ENCODE measurements at places on chromosomes 7 and 10.

DNA sequence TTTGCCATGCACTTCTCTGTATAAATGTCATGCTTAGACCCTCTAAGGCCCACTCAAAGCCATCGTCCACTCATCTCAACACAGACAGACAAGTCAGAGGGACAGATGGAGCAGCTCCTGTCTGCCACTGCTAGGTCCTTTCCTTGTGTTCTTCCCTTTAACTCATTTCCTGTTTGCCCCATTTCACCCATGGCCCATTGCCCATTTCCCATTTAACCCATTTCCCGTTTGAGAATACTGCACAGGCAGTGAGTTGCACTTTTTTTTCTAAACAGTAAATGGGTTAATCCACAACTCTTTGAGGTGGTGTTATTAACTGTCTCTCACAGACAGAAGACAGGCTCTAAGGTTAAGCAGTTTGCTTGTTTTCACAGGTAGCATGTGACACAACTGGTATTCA lies 179.3 kb downstream of the NPSR1 start:
- peak; percentile 87 for DNase-seq

- DNase-seq = no peak
Observed at GRCh38 chr7:156430109-156430508, 210.5 kb upstream of the RNF32 start.

DNA sequence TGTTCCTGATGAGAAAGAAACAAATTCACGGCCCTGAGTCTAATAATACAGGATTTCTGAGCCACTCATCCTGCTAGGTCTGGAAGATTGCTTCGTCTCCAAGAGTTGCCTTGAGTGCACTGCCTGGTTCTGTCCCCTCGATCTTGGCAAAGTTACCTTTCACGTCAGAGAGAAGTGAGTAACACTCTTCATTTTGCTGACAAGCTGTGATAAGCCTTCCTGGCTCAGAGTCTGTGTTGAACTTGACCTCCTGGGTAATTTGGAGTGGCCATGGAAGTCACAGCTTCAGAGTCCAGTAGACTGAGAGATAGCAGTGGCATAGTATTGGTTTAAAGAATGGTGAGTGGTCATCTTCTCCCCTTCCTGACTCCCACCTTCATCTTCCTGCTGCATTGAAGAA lies 64.7 kb upstream of the LRGUK start:
- DNase-seq = no peak

DNA sequence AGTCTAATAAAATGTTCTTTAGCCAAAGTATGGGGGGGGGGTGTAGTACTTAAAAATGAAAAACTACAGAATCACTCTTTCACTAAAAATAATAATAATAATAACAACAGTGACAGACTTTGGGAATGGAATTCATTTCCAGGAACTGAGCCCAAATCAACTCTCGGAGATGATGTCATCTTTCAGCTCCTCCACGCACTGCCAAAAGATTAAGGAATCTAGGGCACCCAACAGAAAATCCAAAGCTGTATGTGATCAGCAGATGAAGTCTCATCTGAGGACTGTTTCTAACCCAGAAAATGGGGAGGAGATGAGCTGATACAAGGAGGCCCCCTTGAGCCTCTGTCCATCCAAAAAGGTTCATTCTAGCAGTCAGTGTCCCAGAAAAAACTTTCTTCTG lies 54.5 kb downstream of the GRB10 start:
- no peak for DNase-seq

DNA sequence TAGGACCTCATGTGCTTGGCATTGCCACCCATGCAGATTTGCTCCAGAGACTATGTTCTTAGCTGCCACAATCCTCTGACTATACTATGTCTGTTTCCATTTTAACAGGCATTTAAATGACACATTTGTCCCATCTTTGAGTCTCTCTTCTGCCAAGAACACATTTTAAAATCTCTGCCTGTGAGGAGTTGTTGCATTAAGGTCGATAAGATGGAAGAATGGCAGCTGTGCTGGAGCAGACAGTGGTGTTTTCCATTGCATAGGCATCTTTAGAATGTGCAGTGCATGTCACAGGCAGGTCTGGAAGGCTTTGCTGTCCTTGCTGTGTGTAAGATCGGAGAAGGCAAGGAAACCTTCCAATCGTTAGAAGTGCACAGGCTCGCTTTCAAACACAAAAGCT lies 70.9 kb upstream of the CELF2 start:
- no peak for DNase-seq

DNA sequence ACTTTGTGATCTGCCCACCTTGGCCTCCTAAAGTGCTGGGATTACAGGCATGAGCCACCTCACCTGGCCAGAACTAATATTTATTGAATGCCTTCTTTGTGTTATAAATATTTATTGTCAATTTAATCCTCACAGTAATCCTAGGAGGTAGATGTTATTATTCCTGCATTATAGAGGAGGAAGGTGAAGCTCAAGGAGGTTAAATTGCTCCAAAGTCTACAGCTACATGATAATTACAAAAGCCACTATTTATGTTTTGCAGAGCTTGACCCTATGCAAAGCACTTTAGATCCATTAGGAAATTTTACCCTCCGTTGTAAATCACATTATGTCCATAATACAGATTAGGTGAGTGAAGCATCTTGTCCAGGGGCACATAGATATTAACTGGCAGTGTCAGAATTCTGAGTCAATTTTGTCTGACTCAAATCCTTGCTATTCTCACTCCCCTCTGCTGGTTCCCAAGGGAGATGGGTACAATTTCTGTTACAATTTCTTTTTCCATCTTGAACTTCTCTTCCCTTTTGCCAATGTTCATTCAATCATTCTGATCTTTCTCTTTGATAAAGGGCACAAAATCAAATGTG lies 25.7 kb upstream of the CDK14 start:
- peak; percentile 26 for DNase-seq

DNA sequence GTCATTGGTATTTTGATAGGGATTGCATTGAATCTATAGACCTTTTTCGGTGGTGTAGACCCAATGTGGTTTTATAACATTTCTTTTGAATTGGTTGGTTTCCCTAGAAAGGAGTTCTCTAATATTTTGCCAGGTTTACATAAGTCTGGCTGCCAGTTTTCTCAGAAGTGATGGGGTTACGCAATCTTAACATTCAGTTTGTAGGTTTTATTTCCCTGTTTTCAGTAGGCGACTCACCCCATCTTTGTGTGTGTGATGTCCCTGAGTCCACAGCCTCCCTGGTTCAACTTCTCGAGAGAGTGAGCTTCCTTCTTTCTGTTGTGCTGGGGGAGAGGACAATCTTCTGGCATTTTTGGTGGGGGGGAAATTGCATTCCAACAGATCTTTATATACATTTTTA lies 9.6 kb upstream of the KIF5B start:
- no peak for DNase-seq

GRCh38 chr10:74394416-74394969 lies 243.5 kb downstream of the ADK start:
- no peak for DNase-seq

DNA sequence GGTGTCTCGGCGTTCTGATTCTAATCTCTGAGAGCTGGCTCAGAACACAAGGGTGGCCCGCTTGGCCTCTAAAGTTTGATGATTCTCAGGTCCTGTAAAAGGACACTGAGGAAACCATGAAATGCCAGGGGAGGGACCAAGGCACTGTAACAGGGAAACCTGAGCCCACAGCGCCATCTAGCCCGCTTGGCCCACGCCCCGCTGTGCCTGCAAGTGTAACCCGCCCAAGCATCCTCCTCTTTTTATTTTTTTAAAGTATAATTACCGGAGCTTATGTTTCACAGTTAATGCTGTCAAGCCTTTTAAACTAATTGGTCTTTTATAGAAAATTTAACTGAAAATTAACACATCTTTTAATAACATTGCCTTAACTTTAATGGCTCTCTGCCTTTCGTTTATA lies 734.7 kb downstream of the KCNMA1 start:
- peak; percentile 25 for DNase-seq

DNA sequence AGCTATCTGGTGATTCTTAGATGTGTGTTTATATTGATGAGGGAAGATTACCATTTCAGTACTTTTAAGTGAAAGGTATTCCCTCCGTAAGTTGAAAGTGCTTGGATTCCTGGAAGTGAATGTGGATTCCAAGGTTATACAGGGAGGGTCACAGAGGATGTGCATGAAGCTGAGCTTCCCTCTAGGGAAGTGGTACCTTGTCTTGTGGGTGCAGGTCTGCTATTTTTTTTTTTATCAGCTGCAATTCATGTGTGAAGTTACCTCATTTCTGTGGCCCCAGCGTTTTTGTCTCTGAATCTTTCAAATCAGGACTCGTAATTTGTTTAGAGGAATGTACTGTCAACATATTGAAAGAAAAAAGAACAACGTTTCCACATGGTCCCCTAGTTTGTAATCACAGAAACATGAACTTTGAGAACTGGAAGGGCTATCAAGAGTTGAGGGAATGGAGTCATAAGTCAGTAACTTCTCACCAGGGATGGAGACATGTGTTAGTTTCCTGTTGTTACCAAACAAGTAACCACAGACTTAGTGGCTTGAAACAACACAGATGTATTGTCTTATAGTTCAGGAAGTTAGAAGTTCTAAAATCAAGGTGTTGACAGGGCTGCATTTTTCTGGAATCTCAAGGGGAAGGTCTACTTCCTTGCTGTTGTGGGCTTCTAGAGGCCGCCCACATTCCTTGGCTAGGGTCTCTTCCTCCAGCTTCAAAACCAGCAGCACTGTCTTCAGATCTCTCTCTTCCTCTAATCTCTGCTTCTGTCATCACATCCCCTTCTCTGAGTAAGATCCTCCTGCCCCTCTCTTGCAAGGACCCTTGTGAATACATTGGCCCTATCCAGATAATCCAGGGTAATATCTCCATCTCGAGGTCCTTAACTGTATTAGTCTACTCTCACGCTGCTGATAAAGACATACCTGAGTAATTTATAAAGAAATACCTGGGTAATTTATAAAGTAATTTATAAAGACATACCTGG lies 64.4 kb downstream of the RAB18 start:
- DNase-seq = no peak

DNA sequence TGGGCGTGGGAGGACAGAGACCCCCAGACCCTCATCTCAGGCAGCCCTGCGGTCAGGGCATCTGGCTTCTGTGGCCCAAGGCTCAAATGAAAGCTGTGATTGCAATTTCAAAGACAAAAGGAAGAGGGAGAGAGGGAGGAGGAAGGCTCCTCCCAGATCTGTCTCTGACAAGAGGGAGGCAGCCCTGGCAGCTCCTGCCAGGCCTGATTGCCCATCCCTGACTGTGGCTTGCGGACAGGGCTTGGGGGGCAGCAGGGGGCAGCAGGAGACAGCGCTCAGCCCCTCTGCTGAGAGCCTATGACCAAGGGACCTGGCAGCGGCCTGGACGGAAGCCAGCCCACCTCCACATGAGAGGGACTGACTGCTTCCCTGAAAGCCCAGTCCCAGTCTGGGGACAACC lies 91.8 kb downstream of the PTPRN2 start:
- DNase-seq = peak; percentile 84

DNA sequence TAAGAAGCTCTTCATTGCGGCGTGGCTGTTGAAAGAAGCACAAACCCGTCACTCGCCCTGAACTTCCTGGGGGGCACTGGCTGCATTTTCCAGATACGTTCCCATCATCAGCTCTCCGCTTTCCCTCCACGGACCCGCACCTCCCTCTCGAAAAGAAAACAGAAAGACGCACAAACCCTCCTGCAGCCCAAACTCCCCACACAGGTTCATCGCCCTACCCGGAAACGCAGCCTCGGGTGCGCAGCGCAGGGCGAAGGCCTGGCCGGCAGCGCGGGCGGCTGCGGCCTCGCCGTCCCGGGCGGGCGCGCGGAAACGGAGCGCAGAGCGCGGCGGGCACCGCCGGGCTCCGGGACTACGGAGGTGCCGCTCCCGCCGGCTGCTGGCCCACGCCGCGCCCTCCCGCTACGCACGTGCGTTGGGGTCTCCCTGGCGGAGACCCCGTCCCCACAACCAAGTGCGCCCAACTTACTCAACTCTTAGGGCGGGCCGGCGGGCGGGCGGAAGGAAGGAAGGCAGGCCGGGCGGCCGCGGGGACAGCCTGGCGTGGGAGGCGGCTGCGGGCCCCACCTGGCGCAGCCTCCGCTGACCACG lies 822 bp downstream of the ZNF800 start:
- peak; percentile 61 for DNase-seq

DNA sequence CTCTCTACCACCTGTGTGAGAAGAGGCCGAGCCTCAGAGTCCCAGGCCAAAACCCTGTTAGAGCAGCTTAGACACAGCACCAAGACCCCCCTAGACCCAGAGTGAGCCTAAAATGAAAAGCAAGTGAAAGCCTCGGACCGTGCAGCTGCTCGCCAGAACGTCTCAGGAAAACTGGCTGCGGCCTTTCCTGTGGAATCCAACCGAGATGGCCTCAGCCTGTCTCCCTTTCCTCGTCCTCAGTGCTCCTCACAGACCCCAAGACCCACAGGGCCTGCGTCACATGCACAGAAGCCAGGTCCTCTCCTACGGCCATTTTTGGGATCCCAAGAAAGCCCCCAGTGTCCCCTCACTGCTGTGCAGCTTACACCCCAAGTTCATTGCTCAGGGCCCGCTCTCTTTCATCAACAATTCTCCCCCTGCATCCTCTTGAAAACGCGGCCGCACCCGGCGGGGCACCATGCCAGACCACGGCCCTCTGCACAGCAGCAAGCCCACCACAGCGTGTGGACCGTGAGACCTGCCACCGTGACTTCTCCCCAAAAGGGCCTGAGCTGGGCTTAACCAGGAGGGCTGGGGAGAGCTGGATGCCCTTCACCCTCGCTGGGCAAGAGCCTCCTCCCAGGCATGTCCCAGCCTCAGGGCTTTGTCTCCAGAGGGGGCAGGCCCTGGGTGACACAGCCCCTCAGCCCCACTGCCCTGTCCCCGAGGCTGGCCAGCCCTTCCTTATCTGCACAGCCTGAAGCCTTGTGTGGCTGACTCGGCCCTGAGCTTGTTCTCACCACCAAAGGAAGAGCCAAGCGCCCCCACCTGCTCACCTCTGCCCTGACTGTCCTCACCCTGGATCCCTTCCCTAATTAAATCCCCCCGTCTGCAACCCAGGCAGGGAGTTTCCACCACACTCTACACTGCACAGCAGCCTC lies 142.9 kb downstream of the PTPRN2 start:
- no peak for DNase-seq

GRCh38 chr7:4479367-4480039 lies 202.6 kb upstream of the FOXK1 start:
- peak; percentile 79 for DNase-seq

- DNase-seq = no peak
Observed at GRCh38 chr10:10824591-10825148, 193.0 kb upstream of the CELF2 start.

DNA sequence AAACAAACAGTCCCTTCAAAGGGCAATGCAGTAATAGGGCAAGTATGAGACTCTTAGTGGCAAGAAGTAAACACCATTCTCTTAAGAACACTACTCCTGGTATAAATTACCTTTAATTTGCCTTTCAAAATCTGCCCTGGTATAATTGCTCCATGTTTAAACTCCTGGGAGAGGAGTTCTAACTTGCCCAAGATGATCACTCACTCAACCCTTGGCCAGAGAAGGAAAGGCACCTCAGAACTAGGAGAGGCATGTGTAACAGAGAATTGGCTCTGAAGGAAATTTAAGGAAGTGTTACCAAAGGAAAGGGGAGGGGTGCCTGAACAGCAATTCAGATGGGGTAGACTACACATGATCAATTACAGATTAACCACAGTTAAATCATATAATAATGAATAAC lies 1173.6 kb upstream of the SORCS1 start:
- DNase-seq = no peak

GRCh38 chr10:15879663-15880062 lies 19.4 kb upstream of the MINDY3 start:
- no peak for DNase-seq

GRCh38 chr10:95832216-95833041 lies 75.3 kb upstream of the CC2D2B start:
- DNase-seq = no peak
